Muscle of arm (tissue), 14 donors: ENCODE measurements at places on chromosomes 16 and 17. TPM values are rescaled to one million over a fixed set of nuclear protein-coding genes. Genes with fewer than 3 reads are reported as not detected.

The NOXO1 gene
- polyA plus RNA-seq: 1.3 TPM

The KLHL10 gene
- polyA plus RNA-seq: not detected

The TSPOAP1 gene
- polyA plus RNA-seq: 2.1 TPM

The TMEM204 gene
- polyA plus RNA-seq: not detected

The CCL22 gene
- 0.19 TPM for polyA plus RNA-seq

The SEZ6L2 gene
- 1.5 TPM for polyA plus RNA-seq

The KIF2B gene
- not detected for polyA plus RNA-seq

The DNAI2 gene
- polyA plus RNA-seq: not detected

DNA sequence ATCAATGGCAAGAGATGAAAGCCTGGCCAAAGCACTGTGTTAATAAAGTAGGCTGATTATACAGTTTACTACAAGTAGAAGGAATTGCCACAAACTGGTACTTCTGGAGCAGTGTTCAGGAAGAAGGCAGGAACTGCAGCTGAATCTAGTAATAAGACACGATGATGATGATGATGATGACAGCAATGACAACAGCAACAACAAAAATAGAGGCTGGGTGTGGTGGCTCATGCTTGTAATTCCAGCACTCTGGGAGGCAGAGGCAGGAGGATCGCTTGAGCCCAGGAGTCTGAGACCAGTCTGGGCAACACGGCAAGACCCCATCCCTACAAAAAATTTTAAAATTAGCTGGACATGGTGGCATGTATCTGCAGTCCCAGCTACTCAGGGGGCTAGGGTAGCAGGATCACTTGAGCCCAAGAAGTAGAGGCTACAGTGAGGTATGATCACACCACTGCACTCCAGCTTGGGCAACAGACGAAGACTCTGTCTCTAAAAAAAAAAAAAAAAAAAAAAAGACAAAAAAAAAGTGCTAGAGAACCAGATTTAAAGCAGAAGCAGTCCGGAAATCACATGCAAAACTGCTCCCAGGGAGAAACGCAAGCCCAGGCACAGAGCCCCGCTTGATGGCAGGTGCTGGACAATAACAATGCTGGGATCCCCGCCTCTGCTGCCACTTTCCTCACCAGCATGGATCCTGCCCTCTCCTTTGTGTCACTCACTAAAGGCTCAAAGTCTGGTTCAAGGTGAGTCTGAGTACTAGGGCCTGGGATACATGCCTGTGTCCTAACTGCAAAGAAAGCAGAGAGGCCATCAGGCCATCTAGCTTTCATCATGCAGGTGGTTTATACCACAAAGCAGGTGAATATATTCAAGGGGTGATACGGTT, 44.8 kb downstream of the CPPED1 start:
- DNase-seq: no peak

GRCh38 chr16:3035972-3036725, 595 bp downstream of the BICDL2 start:
- no peak for DNase-seq

GRCh38 chr17:26773189-26774188, 520.4 kb upstream of the WSB1 start:
- DNase-seq: no peak

- DNase-seq: no peak
These were observed 271.2 kb downstream of the CBLN1 start for GRCh38 chr16:49010396-49010795.

DNA sequence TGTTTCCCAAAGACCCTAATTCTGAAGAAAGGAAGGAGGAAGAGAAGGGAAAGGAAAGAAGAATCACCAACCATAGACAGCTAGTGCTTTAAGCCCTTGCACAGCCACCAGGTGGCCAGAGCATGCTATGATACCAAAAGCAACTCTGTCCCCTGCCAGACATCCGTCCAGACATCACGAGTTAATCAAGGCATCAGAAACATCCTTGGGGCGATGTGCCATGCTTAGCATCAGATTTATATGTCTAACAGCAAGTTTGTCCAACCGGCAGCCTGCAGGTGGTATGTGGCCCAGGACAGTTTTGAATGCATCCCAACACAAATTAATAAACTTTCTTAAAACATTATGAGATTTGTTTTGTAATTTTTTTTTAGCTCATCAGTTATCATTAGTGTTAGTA, 2.9 kb upstream of the CRYBA1 start:
- DNase-seq: no peak

DNA sequence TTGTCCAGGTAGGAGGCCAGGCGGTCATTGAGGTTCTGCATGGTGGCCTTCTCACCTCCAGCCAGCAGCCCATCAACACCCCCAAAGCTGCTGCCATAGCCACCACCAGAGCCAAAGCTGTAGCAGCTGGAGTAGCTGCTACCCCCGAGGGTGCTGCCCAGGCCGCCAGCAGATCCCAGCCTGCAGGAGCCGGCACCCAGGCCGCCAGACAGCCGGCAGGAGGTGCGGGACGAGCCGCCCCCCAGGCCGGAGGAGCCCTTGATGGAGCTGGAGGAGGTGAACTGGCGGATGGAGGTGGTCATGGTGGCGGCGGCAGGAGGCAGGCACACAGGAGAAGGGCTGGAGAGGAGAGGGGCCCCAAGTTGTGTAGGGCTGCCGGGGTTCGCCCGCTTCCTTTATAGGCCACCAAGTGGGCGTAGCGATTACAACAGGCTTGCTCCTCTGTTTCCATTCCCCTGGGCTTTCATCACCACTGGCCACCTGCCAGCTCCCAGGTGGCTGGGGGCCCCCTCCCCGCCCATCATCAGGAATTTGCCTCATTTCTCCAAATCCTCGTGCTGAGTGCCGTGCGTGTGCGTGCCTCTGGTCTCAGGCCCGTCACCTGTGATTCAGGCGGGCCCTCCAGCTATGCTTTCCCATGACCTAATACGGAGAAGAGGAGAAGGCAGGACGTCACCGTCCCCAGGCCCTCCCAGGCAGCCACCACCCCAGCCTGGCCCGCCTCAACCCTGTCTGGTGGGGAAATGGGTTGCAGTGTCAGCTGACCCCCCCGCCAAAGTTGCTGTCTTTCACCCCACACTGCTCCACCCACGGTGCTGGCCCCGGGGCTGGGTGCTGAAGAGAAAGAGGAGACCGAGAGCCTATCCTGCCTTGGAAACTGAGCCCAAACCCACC, at the start of gene KRT17:
TSS of gene KRT17 (minus strand) at position 368 of the 894 bp plus-strand sequence. CDS start at position 302, 66 bp downstream.
- DNase-seq: no peak

DNA sequence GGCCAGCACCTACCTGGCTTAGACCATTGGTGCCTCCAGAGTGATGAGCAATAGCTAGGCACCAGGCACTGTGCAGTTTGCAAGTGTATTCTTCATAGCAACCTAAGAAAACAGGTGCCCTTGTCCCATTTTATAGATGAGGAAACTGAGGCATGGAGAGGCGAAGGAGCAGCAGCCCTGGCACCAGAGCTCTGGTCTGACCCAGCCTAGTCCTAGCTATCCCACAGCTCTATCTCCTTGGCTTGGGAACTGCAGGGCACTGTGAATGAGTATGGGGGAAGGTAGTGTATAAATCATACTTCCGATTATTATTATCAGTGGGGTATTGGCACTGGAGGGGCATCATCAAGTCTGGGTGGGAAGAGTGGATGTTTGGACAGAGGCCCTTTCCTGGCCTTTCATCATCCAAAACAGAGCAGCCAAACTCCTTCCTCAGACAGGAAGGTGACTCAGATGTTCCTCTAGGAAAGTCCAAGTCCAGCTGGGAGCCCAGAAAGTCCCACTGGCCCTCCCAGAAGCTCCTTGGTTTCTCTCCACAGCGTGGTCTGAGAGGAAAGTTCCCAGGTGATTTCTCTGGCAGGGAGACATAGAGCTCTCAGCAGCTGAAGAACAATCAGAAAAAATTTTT, 32.0 kb upstream of the PLLP start:
- DNase-seq: peak; percentile 24

GRCh38 chr17:2094891-2095535, 40.1 kb downstream of the HIC1 start:
- no peak for DNase-seq

GRCh38 chr17:76929148-76929547, 60.9 kb downstream of the MGAT5B start:
- DNase-seq: no peak

- no peak for DNase-seq
These were observed 1.1 kb upstream of the PIGQ start for GRCh38 chr16:568401-569258.

- DNase-seq: no peak
These were observed 55.1 kb downstream of the STXBP4 start for GRCh38 chr17:55023626-55024025.

DNA sequence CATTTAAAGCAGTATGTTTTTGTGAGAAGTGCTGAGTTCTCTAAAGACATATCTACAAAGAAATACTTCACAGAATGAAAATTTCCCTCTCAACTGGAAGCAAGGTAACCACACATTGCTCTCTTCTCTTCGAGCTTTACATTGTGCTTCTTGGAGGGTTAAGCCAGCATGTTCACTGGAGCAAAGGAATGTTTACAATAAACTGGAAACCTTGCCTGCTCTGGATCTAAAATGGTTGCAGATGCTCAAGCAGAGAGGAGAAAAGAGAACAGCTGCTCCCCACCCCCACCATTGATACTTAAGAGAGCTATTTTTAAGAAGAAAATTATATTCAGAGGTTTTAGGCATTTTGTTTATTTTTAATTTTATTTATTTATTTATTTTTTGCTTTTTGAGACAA, 213.1 kb downstream of the CEP112 start:
- DNase-seq: peak; percentile 45

- no peak for DNase-seq
These were observed 256.2 kb downstream of the FOXL1 start for GRCh38 chr16:86834451-86835035.

DNA sequence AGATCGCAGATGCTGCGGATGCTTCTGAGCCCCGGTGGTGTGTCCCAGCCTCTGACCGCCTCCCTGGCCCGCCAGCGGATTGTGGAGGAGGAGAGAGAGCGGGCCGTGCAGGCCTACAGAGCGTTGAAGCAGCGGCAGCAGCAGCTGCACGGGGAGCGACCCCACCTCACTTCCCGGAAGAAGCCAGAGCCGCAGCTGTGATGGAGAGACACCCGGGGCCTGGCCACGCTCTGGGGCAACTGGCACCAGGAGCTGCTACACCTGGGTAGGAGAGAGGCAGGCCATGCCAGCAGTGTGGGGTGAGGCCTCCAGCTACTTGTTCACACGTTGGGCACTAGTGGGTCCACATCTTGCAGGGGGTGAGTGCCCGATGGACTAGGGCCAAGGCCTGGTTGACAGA, 6.0 kb downstream of the CCDC137 start:
- DNase-seq: no peak

GRCh38 chr17:62588109-62588508, 39.4 kb upstream of the MRC2 start:
- no peak for DNase-seq

GRCh38 chr17:21510686-21511362, 134.7 kb downstream of the KCNJ12 start:
- DNase-seq: no peak

- peak; percentile 43 for DNase-seq
These were observed 2.3 kb downstream of the DDX19A start for GRCh38 chr16:70348991-70349390.

GRCh38 chr17:70370816-70371215, 201.5 kb downstream of the KCNJ2 start:
- no peak for DNase-seq

DNA sequence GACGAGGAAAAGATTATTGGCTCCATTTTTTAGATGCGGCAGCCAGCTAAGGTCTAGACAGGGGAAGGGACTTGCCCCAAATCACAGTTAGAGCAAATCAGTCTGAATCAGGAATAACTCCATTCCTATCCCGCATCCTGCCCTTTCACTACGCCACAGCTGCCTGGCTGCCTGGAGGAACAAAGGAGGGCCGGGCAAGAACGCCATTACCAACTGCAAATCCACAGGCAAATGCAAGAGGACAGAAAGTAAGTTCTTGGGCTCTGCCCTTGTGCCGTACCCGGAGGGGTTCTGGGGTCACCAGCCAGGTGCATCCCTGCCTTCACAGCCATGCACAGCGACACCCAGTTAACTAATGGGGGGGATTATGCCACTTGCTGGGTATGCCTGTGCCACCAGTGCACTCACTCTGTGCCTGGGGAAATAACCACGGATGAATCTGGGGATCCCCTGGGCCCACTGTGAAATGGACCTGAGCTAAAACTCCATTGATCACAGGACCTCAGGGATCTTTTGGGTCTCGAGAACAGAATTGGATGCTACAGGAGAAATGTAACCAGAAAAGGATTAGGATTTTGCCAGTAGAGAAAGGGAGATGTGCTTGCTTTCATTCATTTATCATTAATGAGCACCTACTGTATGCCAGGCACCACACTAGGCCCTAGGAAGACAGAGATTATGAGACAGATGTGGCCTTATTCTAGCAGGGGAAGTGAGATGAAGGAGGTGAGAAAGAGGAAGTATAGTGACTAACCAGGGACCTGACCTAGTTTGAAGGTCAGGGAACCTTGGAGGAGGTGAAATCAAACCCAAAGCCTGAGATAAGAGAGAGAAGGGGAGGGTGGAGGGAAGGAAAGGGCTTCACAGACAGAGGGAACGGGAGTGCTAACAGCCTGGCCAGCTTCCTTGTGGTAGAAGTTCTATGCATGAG, 17.7 kb downstream of the BCL7C start:
- DNase-seq: no peak

DNA sequence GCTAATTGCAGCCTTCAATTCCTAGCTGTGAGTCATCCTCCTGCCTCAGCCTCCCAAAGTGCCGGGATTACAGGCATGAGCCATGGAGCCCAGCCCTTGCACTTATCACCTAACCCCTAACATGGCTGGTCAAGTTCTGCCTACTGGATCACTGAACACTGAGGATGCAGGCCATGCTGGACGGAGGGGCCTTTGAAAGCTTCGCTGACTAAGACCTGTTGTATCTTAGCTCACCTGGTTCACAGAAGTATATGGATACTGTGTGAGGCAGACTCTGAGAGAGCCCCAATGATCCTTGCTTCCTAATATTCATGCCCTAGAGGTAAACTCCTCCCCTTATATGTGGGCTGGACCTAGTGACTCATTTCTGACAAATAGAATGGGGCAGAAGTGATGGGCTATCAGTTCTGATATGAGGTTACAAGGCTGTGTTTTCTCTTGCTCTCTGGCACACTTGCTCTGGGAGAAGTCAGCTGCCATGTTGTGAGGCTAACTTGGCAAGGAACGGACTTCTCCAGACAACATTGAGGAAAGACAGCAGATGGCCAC, 11.7 kb upstream of the TMIGD1 start:
- no peak for DNase-seq
